Activated naive CD4-positive, alpha-beta T cell treated with anti-CD3 and anti-CD28 coated beads for 36 hours (primary cell): ENCODE measurements at places on chromosomes 11 and 22. TPM values are rescaled to one million over a fixed set of nuclear protein-coding genes. Genes with fewer than 3 reads are reported as not detected.

The OR5AK2 gene
- not detected for total RNA-seq

The OR8G5 gene
- total RNA-seq = not detected

The OR5P2 gene
- not detected for total RNA-seq

The HBD gene
- not detected for total RNA-seq

The CFL1 gene
- 1,043 TPM for total RNA-seq

The BCL2L13 gene
- 32.6 TPM for total RNA-seq

The NRXN2 gene
- 0.24 TPM for total RNA-seq

The UPK3A gene
- total RNA-seq = not detected

The KCNQ1OT1 gene
- total RNA-seq = 0.17 TPM
